ENCODE measurements at places on chromosomes 2 and 18.

DNA sequence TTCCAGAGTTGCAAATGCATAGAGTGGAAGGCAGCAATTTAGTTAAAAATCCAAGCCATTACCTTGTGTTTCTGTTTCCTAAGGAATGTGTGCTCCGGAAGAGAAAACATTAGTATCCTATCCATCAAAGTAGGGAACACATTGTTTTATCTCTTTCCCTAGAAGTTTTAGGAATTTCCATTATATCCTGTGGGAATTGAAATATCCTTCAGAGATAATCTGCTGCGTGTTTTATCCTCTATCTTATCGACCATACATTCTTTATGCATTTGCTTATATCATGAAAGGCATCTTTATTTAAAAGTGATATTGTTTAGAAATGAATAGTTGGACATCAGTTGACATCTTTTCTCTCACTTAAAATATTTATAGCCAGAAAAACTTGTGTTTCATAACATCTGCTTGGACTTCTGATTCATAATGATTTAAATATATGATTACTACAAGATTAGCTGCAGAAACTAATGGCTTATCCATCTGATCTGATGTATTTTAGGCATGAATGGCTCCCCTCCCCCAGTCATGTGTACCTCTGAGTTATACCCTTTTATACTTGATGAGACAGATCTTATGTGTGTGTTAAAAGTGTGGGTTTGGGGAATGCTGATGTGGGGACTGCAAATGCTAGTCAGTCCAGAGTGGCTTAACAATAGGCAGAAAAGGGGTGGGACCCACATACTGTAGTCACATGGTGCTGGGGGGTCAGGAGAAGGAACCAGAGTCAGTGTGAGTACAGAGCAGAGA, 136.2 kb upstream of the ARHGAP28 start:
- DNase-seq: no peak

- no peak for DNase-seq
These were observed 6.9 kb upstream of the CTIF start for GRCh38 chr18:48531908-48532307.

DNA sequence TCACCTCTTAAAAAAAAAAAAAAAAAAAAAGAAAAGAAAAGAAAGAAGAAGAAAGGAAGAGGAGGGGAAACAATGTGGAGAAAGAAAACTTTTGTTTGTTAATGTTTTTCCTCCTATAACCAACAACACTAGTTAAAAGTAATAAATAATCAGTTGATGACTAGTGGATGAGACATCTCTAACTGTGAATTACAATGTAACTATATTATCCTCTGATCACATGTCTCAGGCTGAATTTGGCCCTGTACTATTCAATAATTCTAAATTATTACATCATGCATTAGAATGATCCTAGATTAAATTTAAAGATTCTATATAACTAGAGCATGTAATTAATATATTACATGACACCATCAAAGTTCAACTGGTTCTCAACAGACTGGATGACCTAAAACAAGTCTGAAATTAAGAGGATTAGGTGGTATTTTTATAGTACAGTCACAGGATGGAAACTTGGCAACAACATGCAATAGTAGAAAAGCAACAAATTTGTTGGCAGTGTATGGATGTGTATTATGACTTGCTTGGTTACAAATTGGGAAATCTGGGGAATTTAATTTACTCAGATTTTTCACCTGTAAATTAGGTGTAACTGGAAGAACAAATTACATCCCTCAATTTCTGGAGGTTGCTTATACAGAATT, 269.3 kb upstream of the SETBP1 start:
- no peak for DNase-seq

DNA sequence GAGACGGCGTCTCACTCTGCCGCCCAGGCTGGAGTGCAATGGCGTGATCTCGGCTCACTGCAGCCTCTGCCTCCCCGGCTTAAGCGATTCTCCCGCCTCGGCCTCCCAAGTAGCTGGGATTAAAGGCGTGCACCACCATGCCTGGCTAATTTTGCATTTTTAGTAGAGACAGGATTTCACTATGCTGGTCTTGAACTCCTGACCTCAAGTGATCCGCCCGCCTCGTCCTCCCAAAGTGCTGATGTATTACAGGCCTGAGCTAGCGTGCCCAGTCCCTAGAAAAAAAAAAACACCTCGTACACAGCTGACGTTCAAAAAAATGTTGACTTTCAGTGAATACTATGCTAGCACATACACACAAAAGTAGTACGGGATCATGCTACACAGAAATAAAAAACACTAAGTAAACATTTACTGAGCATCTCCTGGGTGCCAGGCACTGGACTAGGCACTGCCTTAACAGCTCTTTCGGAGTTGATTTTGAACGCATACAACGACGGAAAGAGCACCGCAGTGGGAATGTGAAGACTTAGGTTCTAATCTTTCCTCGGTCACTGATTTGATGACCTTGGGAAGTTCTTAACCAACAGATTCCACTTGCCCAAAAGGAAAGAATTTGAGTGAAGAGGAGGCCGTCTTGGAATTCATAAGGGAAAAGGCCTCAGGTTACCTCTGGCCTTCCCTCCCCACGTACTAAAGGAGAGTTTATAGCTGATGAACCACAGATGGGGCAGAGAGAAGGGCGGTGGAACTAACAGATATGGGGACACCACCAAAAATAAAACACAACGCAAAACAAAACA, 1.1 kb downstream of the DNAJC27 start:
- DNase-seq: no peak

- DNase-seq: no peak
These were observed 7.0 kb downstream of the USP34 start for GRCh38 chr2:61463769-61464475.

- DNase-seq: no peak
These were observed 12.6 kb downstream of the ZNF804A start for GRCh38 chr2:184610891-184611290.

DNA sequence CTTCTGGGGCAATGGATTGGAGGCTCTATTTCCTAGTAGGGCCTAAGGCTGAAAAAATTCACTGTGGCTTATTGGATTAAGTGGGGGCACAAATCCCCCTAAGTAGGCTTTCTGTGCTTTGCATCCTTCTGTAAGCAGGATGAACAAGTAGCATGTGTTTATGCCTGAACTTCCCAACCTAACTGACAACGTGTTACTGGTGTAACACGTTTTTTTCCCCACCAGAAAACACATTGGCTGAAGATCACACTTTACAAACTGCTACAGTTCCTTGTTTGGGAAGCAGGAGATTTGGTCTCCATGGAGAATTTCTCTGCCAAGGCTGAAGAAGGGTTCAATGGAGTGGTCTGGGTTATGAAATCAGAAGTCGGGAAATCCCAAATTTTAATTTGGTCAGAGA, 7.2 kb upstream of the ITGA6 start:
- DNase-seq: no peak

GRCh38 chr2:47422016-47422415, 19.1 kb downstream of the MSH2 start:
- DNase-seq: no peak

DNA sequence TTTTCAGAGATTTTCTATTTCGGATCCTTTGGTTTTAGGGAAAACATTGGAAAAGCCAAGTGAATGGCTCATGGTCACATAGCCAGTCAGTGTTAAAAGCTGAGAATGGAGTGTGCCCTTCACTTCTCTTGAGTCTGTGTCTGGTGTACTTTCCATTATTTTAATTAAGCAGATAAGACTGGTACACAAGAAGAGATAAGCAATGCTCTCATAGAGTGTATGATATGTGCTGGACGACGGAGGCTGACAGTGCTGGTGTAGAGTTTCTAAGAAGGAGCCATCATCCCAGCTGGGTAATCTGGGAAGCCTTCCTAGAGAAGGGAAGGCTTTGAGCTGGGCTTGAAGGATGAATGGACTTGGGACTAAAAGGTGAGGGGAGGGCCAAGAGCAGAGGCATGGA, 93.3 kb downstream of the SPTBN1 start:
- no peak for DNase-seq

- DNase-seq: no peak
These were observed 1.4 kb upstream of the CCDC85A start for GRCh38 chr2:56182420-56182819.

DNA sequence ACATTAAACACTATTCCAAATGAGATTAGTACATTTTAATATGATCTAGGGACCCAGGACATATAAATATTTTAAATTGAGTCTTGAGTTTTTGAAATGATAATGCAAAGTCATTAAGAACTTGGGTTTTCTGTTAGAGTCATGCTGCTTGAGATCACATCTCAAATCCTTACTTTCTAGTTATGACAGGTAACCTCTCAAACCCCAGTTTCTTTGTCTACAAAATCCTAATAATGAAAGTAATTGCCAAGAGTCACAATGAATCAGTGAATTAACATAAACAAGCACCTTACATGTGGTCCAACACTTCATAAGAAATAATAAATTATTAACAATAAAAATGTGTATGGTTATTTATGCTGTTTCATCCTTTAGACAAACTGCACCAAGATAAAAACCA, 607.6 kb downstream of the LRP1B start:
- DNase-seq: no peak

DNA sequence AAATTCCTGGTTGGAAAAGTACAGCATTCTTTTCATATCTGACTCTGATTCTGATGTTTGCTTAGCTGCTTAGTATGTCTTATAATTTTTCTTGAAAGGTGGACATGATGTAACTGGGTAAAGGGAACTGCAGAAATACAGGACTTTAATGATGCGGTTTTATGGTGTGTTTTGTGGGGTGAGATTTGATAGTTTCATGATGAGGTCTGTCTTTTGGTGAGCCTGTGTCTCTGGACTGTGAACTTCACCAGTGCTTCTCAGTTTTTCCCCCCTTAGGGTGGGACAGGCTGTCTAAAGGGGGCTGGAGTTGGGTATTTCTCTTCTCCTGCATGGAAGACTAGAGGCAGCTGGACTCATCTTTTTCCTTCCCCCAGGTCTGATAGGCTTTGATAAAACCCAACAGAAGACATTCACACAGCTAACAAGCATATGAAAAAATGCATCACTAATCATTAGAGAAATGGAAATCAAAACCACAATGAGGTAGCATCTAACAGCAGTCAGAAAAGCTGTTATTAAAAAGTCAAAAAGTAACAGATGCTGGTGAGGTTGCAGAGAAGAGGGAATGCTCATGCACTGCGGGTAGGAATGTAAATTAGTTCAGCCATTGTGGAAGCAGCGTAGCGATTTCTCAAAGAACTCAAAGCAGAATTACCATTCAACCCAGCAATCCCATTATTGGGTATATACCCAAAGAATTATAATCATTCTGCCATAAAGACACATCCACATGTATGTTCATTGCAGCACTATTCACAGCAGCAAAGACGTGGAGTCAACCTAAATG, 77.6 kb downstream of the EPC2 start:
- no peak for DNase-seq

- no peak for DNase-seq
These were observed 442.3 kb downstream of the GRB14 start for GRCh38 chr2:164178835-164179465.

- no peak for DNase-seq
These were observed 27.9 kb upstream of the AGFG1 start for GRCh38 chr2:227443889-227444568.

- no peak for DNase-seq
These were observed 377.4 kb downstream of the RPRM start for GRCh38 chr2:153101187-153101586.

- DNase-seq: no peak
These were observed 7.0 kb downstream of the RRM2 start for GRCh38 chr2:10129490-10129889.

Data from stimulated activated CD4-positive, alpha-beta T cell treated with anti-CD3 and anti-CD28 coated beads, Interleukin-12 subunit alpha, Interleukin-12 subunit beta, amount 100 ng/mL, for 24 hours (primary cell).